Stimulated activated CD4-positive, alpha-beta T cell treated with anti-CD3 and anti-CD28 coated beads, Interleukin-1b, Interleukin-23, amount 100 ng/mL, for 1 hour (primary cell): ENCODE measurements at places on chromosomes 16 and 17.
A peak's percentile ranks its signal among the peaks of the same experiment; 100 is the strongest.

GRCh38 chr17:72307836-72308235, 187.0 kb downstream of the SOX9 start:
- no peak for DNase-seq

GRCh38 chr17:62307196-62307595, 73.2 kb upstream of the EFCAB3 start:
- DNase-seq: no peak

GRCh38 chr17:48471817-48472410, 41.9 kb upstream of the SKAP1 start:
- DNase-seq: no peak

GRCh38 chr17:67027031-67027628, 17.2 kb upstream of the CACNG1 start:
- DNase-seq: no peak

GRCh38 chr17:81869221-81870130, 1.7 kb downstream of the ARHGDIA start:
- no peak for DNase-seq

- no peak for DNase-seq
Measured at GRCh38 chr17:31523862-31524730, 132.6 kb downstream of the RAB11FIP4 start.

DNA sequence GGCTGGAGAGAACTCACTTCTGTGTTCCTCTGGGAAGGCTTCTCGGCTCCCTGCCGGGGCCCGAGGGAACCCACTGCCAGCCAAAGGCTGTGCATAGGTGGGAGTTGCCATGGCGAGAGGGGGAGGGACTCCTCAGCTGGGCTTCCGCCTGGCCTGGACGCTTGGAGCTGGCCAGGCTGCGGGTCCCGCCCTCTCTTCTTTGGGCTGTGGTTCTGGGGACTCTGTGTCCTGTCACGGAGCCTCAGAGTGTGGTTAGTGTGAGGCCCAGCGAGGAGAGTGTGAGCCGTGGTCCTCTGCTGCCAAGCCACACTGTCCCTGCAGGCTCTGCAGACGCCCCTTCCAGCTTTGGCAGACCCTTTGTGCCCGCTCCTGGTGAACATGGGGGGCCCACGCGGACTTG, 123.1 kb downstream of the OR1D5 start:
- DNase-seq: no peak

DNA sequence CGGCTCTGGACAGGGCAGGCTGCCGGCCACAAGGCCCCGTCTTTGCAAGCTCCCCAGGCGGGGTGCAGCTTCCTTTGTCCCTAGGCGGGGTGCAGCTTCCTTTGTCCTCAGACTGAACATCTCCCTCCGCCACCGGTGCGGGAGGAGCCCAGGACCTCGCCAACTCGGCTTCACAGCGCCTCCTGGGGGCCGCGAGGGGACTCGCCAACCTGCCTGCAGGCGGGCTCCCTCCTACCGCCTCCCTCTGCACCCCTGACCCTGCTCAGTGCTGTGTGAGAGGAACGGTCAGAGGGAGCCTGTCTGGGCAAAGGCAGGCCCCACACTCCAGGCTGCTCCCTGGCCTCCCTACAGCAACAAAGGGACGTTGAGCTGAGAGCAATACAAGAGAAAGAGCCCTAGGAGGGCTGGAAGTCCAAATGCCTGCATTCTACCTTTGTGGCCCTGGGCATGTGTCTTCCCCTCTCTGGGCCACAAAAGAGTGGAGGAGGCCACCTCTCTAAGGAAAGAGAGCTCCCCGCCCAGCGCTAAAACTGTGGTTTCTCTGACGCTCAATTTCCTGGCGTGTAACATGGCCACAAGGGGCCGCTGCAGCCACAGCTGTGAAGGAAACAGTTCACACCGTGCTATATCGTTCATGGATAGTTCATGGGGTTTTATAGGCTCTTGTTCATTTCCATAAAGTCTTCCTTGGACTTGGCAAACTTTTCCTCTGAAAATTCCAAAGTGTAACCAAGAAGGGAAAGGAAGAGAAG, 20.9 kb upstream of the KRT19 start:
- DNase-seq: peak; percentile 60

DNA sequence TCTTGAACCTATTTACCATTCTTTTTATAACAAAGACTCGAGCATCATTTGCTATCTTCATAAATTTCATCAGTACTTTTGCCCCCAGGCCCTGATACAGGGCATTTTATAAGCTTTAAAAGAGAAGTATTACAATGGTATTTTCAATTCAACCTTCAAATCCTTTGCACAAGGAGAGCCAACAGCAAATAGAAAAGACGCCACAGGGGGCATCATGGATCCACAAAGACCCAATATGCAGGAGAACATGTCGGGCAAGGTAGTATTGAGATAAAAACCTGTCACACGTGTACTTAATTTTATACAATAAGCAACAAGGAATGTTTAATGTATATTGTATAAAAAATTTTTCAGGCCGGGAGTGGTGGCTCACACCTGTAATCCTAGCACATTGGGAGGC, 10.2 kb downstream of the MAP3K14 start:
- DNase-seq: no peak

- DNase-seq: no peak
Measured at GRCh38 chr17:39658346-39658745, 6.8 kb upstream of the TCAP start.

GRCh38 chr17:60579090-60579489, 20.9 kb upstream of the PPM1D start:
- no peak for DNase-seq

DNA sequence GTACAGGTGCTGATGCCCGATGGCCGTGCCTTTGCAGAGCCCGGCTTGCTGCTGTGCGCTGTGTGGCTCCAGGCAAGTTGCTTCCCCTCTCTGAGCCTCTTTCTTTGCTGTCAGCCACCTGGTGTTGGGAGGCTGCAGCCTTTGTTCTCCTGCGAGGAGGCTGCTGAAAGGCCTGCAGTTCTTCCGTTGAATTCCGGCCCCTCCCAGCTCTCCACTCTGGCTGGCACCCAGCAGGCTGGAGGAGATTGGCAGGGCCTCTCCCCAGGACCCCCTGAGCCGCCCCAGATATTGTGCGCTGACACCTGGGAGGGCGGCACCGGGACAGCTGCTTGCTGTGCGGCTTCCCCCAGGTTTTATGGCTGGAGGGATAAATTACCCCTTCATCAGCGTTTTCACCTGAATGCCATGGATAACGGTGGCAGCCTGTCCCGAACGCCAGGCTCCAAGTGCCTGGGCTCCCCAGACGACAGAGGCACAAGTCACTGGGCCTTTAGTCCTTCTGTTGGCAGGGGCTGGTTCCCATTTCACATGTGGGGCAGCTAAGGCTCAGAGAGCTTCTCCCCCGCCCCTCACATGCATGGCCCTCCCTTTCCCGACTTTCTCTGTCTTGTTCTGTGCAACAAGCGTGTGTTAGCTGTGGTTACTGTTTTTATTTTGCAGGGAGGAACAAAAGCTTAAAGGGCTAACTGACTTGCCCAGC, 35.1 kb upstream of the GSE1 start:
- no peak for DNase-seq

DNA sequence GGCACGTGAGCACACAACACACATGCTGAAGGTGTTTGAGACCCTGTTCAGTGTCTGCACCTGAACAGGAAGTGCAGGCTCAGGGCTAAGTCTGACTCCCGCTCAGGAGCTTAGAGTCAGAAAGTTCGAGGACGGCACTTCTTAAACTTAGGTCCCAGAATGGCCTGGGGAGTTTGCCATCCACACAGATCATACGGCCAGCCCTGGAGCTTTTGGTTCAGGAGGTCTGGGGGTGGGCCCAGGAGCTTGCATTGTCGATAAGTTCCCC, 4.0 kb upstream of the CAMKK1 start:
- DNase-seq: no peak

- DNase-seq: no peak
Measured at GRCh38 chr17:13931800-13932460, 137.4 kb upstream of the COX10 start.

DNA sequence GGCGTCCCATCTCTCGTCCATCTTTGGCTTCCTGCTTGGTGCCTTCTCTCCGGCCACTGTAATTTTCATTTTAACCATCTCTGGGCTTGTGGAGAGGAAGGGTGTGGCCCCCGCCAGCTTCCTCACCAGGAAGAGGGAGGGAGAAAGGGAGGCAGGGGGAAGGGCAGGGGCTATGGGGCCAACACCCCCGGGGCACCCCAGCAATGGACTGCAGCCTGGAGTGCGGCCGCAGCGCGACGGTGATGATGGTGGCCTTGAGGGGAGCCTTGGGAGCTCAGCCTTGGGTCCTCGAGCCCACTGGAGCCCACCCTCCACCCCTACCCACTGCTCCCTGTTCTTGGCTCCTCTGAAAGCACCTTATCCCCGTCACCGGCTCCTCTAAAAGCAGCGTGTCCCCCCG, 9.5 kb downstream of the METRNL start:
- DNase-seq: no peak

DNA sequence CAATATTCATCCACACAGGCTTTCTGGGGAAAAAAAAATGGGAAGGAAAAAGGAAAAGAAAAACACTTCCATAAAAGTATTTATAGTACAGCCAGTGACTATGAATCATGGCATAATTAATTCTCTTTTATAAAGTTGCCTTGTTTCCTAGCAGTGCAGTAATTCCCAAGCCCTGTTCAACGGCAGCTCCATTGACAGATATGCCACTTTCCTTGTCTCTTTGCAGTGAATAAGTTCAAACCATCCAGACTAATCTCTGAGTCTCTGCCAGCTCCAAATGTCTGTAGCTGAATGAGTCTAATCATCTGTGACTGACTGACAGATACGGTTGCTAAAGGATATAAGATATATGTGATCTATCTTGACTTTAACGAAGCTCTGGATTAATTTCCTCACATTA, 52.9 kb upstream of the KCNJ16 start:
- no peak for DNase-seq

- DNase-seq: no peak
Measured at GRCh38 chr17:61335105-61335844, 64.4 kb upstream of the TBX2 start.

DNA sequence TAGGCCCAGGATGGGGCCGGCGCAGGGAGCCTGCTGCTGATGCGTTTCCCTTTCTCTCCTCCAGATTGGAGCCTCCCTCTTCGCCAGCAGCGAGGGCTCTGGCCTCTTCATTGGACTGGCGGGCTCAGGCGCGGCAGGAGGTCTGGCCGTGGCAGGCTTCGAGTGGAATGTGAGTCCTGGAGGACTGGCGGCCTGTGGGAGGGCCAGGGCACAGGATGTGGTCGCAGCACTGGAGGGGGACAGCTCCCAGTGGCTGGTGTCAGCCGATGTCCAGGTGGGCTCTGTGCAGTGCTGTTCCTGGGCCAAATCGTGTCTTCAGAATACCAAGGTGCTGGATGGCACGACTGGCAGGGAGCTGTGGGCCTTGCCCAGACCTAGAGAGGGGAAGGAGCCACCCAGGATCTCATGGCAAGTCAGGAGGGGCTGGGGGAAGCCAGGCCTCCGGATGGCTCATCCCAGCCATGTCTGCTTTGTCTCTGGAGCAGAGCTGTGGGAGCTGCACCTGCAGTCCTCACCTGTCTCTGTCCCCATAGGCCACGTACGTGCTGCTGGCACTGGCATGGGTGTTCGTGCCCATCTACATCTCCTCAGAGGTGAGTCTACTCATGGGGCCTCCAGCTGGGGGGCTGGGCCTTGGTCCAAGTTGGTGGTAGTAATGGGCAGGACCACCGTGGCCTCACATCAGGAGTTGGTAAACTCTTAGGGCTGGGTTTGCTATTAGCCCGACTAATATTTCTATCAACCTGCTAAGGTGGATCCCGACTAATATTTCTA, 7.3 kb downstream of the SLC5A10 start:
- no peak for DNase-seq

DNA sequence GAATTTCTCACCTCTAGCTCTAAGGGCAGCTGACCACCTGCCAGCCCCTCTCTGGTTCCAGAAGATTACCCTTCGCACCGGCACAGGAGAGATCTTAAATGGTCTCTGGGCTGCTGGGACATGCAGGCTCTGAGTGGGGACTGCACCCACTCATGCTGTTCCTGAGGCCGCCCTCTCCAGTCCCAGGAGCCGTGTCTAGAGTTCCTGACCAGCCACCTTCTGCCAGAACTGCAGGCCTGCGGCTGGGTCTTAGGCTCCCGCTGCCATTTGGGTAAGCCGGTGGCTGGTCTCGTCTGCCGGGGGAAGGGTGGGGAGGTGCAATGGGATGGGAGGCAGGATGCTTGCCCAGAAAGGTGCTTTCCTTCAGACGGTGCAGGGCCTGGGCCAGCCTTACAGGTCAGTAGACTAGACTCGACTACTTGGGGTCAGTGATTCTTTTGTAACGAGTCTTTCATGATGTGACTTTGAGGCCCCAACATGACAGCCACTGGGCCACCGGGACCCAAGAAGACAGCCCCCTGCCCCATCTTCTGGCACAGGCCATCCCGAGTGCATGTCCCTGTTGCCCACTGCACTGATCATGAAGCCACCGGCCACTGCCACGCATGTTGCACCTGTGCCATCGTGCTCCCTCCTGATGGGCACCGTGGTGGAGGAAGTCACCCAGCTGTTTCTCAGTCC, 26.4 kb downstream of the B9D1 start:
- DNase-seq: no peak

DNA sequence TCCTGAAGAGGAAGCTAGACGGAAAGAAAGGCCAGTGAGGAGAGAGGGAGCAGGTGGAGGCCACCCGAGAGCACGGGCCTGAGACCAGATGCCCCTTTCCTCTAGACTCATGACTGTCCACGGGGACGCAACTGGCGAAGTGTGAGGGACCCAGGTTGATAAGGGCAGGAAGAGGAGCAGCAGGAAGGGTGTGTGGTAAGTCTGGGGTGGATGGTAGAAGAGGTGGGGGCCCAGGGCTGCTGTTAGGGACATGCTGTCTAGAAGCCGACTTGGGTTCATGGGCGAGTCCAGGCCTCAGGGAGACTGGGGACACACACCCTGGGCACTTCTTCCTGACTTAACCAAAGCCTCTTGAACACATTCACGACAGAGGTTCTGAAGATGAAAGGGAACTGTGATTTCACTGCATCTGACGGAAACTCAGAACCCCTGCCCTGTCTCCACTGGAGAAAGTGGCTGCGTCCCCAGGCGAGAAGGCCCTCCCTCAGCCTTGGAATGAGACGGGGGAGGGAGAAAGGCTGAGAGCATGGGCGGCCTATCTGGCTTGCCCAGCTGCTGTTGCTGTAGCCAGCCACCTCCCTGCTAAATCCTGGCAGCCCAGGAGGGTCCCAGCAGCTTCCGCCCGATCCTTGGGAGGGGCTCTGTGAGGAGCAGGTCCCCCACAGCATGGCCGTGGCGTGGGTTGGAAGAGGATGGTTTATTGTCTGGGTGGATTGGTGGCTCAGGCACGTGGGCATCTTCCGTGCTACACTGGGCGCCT, 6.0 kb downstream of the HIC1 start:
- no peak for DNase-seq

- DNase-seq: no peak
Measured at GRCh38 chr17:81537856-81538555, 9.8 kb downstream of the FSCN2 start.

- DNase-seq: no peak
Measured at GRCh38 chr17:77933777-77934398, 24.6 kb upstream of the TNRC6C start.

GRCh38 chr17:45296003-45296832, 20.6 kb downstream of the MAP3K14 start:
- DNase-seq: no peak
